ENCODE measurements at places on chromosomes 12 and 14.

DNA sequence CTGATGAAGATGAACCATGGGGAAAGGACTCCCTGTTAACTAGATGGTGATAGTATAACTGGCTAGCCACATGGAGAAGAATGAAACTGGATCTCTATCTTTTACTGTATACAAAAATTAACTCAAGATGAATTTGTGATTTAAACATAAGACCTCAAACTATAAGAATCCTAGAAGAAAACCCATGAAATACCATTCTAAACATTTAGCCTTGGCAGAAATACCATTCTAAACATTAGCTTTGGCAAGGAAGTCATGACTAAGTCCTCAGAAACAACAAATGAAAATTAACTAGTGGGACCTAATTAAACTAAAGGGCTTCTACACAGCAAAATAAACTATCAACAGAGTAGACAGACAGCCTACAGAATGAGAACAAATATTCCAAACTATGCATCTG, 28.4 kb upstream of the NOVA1 start:
- DNase-seq = no peak

DNA sequence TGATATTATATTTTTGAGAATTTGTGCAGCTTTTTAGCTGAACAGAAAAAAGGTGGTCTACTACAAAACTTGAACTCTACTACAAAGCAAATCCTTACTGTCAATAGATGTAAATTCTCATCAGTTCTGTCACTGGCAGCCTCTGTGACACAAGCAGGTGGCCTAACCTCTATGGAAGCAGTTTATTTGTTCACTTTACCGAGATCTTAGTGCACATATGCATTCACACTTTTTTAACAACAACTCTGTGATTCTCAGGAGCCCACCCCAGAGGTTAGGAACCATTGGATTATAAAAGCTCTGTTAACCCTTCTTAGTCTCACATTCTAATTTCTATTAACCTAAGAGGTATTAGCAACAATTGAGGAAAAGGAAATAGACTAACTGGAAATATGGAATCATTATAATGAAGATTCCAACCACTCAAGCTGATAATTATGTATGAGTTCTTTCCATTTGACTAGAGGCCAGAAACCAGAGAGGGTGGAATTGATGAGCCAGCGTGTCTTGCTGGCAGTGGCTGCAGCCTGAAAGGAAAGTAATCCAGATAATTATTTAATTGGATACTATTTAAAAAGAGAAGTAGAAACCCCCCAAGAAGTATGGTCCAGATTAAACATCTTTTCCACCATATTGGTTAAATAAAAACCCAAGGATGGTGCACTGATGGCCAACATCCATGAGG, 451.1 kb downstream of the TMEM117 start:
- no peak for DNase-seq

DNA sequence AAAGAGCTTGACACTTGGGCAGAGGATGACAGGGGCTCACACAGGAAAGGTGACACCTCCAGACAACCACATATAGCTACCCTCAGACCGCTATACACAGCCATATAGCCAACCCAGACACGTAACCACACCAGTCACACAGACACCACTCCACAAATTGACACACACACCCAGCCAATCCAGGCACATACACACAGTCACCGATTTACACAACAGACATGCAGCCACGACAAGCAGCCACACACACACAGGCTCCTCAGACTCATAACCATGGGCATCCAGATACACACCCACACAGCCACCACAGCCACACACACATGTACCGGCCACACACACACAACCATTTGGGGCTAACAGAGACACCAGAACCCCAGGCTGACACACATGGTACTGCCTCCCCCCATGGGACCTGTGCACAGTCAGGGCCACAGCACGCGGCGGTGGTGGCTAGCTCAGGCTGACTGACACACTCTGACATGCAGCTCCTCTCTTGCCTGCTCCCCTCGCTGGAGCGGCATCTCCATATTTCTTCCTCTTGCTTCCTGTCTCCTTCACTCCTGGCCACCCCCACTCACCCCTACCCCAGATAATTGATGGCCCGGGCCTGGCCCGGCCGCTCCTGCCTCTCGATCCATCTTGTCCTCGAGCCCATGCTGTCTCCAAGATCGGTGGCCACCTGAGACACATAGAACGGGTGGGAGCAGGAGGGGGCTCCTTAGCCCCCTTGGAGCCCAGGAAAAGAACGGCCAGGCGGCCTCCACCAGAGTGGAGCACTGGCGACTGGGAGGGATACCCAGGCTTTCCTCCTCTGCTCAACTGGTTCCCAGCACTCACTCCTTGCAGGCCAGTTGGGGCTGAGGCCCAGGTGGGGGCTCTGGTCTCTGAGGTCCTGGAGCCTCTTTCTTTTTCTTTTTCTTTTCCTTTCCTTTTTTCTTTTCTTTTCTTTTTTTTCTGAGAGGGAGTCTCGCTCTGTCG, 6.0 kb upstream of the SHMT2 start:
- no peak for DNase-seq

- no peak for DNase-seq
These were observed 801.4 kb downstream of the FLRT2 start for GRCh38 chr14:86331341-86331740.
